ENCODE measurements at places on chromosomes 7 and 10.

DNA sequence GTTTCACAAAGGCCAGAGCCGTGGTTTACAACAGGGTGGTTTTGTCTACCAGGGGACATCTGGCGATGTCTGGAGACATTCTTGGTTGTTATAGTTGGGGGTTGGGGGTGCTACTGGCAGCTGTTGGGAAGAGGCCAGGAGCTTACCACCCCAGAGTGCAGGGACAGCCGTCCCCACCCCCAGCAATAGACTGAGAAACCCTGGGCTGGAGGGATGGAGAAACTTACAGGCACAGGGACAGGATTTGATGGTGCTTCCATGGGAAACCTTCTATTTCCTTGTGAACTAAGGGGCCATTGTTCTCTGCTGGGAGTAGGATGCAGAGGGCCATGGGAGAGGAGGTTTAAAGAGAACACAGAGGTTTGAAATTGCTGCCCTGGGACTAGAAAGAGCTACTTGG is 10.9 kb downstream of the ADCK2 start:
- no peak for DNase-seq

GRCh38 chr10:11301571-11302111 is 284.0 kb downstream of the CELF2 start:
- no peak for DNase-seq

DNA sequence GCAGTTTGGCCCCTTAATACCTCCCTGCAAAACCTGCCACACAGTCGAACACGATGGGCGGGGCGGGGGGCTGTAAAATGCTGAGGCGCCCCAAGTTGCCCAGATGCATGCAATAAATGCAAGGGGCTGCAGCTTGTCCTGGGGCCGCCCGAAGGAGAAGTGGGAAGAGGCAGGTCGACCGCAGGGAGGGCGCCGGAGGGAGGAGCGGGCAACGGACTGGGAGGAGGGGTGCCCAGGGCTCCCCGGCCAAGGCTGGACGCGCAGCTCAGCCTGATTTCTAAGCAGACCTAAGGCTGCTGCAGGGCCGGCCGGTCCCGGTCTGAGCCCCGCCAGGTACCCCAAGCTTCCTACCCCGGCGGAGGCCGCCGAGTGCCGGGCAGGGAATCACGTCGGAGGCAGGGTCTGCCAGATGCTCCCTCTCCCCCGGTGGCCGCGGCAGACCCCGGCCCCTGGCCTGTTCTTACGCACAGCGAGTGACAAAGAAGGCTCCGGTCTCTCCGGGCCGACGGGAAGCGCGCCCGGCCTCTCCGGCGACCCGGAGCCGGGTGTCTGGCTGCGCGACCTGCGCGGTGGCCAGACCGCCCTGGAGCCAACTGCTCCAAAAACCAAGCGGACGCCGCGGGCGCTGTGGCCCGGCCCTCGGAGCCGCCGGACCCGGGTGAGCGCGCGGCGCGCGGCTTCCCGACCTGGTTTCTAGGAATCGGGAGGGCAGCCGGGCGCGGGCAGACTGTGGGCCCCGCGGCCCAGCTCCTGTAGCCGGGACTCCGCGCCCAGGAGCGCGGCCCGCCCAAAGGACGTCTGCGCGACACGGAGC is 744 bp upstream of the EBF3 start:
- DNase-seq, result no peak

- DNase-seq, result no peak
These were observed 513.7 kb downstream of the RPS24 start for GRCh38 chr10:78547397-78547796.

GRCh38 chr10:131516285-131516684 is 204.8 kb upstream of the TCERG1L start:
- no peak for DNase-seq

GRCh38 chr10:131728286-131729228 is 172.3 kb upstream of the PPP2R2D start:
- no peak for DNase-seq

GRCh38 chr10:101848408-101848807 is 4.8 kb upstream of the KCNIP2 start:
- DNase-seq, result no peak

GRCh38 chr10:8596929-8597472 is 542.5 kb downstream of the GATA3 start:
- DNase-seq, result no peak

GRCh38 chr7:133611955-133612354 is 359.1 kb downstream of the EXOC4 start:
- DNase-seq, result no peak

DNA sequence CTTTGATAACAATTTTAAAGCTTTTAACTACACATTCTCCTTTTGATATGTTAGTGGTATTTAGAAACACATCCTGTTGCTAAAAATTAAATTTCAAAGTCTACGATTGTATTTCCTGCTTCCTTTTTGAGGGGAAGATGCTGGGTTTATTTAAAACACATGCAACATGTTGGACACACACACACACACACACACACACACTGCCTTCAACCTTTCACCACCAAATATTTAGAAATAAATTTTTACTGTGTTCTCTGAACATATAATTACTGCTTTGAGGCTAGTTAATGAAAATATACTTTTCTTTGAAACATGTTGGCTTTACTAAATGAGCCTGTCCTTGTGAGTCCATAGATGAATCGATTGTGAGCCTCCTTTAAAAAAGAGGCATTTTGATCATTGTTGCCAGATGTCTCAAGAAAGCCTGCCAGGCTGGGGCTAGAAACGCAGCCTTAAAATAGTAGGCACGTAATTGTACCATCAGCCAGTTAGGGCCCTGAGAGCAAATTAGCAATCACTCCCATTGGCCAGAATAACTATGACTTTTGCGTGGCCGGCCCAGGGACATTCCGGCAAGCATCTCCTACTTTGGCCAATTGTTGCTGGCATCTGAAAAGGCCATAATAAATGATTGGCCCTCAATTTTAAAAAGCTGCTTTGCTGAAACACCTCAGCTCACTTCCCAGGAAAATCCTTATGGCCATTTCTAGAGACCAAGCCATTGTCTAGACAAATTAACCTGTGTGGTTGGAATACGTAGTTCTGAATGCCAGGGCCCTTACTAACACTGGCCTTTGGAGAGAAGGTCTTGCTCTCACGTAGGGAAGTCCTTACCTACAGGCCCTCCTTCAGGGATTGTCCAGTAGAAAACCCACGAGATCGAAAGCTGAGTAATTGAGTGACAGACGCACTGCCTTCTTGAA is 9.9 kb upstream of the TEX36 start:
- no peak for DNase-seq

DNA sequence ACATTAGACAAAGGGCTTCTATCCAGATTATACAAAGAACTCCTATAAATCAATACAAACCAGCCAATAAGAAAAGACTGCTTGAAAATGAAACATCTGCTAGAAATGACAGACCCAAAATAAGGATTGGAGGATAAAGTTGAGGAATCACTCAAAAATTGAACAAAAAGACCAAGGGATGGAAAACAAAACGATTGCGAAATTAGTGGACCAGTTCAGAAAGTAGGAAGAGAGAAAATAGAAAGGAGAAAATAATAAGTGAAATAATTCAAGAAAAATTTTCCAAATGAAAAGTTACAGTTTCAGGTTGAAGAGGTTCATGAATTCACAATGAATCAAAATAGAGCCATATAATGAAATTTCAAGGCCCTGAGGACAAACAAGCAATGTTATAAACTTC is 115.8 kb upstream of the CTBP2 start:
- DNase-seq, result no peak

DNA sequence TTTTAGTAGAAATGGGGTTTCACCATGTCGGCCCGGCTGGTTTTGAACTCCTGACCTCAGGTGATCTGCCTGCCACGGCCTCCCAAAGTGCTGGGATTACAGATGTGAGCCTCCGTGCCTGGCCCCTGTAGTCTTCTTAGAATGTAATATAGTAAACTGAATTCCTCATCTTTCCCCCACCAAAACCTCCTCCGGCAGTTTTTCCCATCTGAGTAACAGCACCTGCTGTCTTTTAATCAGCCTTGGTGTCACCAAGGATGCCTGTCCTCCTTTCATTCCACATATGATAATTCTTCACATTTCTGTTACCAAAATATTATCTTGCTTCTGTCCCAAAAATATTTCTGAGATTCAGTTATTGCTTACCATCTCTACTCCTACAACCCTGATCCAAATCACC is 80.2 kb downstream of the ZEB1 start:
- no peak for DNase-seq

DNA sequence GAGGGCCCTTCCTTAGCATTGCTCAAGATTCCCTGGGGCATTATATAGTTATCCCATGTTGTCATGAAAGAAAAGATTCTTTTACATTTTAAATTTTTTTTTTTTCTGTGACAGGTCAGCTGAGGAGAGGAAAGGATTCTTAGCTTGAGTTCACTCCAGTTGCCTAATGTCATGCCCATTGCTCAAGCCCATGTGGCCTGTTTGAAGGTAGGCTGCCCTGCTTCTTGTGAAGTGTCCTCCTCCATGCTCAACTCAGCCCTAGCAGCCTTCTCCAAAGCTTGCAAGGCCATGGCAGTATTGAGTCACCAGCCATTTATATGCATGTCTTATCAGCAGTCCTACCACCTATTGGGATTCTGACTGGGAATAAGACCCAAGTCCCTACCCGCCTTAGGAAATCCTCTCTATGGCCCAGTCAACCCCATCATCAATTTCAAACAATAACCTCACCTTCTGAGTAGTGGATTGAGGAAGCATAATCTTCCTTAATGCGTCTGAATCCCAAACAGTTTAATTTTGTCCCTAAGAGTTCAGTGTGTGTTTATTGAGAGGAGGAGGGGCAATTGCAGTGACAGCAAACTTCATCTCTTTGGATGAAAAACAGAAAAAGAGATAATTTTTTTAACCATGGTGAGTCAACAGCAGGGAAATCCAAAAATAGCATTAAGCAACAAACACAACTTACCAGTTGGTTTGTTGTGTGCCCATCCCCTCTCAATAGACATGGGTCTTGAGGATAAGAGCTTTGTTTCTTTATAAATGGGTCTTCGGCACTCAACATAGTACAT is 38.6 kb upstream of the WASL start:
- DNase-seq, result no peak

DNA sequence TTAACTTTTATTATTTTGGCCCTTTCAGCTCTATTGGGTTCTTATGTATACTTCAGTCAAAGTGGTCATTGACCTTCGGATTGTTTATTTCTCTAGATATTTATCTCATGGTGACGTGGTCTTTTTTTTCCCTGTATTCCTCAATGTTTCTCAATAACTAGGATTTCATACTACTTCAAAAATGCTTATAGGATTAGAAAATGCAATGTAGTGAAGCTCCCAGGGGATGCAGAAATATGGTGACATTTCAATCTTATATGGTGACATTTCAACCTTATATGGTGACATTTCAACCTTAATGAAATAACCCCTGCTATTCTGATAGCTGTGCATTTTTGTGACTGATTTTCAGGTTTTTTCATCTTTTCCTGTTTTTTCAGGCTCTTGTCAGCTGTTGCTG is 51.4 kb downstream of the CHRM2 start:
- no peak for DNase-seq

GRCh38 chr10:91779011-91779605 is 19.1 kb upstream of the TNKS2 start:
- DNase-seq, result no peak

GRCh38 chr7:54541669-54542625 is at the start of gene VSTM2A:
Gene VSTM2A (plus strand): TSS chr7:54542375. CDS start chr7:54542731, 356 bp downstream.
- DNase-seq, result no peak

DNA sequence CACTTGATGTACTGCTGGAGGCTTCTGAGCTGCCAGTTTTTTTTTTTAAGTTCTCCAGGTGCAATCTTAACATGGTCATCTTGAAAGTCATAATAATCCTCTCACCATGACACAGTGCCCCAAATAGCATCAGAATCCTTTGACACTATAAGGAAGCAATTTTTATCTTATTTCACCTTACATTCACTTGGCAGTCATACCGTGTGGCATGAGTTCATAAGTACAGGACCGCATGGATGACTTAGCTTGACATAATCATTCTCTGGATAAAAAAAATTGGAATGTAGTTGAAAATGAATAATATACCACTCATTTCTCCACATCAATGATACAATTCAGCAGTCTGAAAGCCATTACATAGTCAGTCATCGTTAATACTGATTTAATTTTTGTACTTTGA is 25.6 kb upstream of the TMEM196 start:
- DNase-seq, result no peak

Data from stimulated activated CD8-positive, alpha-beta memory T cell treated with anti-CD3 and anti-CD28 coated beads, Interleukin-15, amount 100 ng/mL, for 24 hours (primary cell).